ENCODE measurements at places on chromosomes 3 and 15. TPM values are rescaled to one million over a fixed set of nuclear protein-coding genes. Genes with fewer than 3 reads are reported as not detected.

The RPL14 gene
- 117 TPM for total RNA-seq

The KCNMB2 gene
- total RNA-seq: 42.4 TPM

The VPS33B gene
- total RNA-seq: 12.9 TPM

The TTC23 gene
- 9.7 TPM for total RNA-seq

The ADPRH gene
- total RNA-seq: 2.3 TPM
